ENCODE measurements at places on chromosomes 11 and 22.
A peak's percentile ranks its signal among the peaks of the same experiment; 100 is the strongest.

GRCh38 chr22:17705951-17706900, 67.7 kb downstream of the BCL2L13 start:
- DNase-seq: peak; percentile 31

DNA sequence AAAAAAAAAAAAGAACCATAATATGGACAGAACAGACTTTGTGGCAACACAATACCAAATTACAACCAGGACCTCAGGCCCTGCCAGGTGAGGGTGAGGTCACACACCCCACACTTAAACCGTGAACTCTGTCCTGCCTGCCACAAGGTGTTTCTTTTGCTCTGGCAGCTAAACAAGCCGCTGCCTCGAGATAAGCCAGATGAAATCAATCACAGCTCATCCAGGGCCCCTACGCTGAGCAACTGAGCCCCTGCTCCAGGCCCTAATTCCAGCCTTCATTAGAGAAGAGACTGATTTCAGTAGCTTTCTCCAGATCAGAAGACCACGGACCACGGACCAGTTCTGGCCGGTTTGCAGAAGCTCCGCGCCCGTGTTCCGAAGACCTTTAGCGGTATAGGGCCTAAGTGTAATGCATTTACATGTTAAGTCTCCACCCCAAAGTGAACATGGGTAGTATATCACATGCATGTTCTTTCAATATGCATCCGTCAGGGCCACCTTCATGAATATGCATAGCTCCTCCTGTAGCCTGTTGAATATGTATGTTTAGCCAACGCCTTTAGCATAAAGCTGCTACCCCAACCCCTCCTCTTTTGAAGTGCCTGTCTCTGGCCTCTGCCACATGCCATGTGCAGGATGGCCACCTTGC, 14.8 kb upstream of the RAC2 start:
- DNase-seq: no peak

- DNase-seq: no peak
These were observed 15.5 kb downstream of the TEF start for GRCh38 chr22:41397143-41397811.

- no peak for DNase-seq
These were observed 1549.4 kb downstream of the LRRC4C start for GRCh38 chr11:39910087-39910486.

DNA sequence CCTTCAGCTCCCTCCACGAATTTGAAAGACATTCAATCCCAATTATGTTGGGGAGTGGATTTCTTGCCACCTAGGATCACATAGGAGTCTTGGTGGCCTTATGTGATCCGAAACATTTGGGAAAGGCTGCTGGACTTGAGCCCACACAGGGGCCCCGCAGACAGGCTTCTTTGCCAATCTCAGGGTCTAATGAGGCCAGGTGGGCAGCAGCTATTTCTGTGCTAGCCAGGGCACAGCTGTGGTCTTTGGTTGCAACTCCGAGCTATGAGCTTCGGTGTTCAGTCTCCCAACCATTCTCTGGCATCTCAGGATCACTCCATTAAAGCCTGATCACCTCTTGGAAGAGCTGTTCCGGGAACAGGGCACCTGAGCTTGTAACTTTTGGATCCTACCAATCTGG, 84.4 kb downstream of the TP53I11 start:
- no peak for DNase-seq

DNA sequence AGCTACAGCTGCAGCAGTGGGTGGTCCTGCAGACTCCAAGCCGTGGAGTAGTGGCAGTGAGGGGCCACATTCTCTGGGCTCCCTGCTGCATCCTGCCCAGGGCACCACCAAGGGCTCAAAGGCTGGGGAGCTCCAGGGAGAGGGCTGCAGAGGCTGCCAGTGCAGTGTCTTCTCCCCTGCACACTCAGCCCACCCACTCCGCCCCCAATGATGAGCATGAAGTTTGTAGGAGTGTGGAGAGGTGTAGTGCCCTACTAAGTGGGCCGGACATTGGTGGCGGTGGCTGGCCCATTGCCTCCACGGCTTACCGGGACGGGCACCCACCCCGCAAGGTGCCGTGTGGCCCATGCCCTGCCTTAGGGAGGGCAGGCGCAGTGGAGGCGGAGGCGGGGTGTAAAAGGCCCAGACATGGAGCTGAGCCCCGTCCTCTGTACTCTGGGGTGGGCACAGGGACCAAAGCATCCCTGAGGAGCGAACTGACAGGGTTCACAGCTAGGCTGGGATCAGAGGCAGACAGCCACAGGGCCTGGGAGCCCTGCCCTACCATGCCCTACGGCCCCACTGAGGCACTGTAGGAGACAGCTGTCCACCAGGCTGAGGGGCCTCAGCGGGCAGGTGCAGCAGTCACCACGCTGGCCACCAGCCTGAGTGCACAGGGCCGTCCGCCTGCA, 18.9 kb downstream of the ARVCF start:
- DNase-seq: no peak

GRCh38 chr11:93846411-93846810, 4.0 kb downstream of the VSTM5 start:
- no peak for DNase-seq

- DNase-seq: peak; percentile 62
These were observed 7.0 kb downstream of the TNNI2 start for GRCh38 chr11:1845561-1846452.

DNA sequence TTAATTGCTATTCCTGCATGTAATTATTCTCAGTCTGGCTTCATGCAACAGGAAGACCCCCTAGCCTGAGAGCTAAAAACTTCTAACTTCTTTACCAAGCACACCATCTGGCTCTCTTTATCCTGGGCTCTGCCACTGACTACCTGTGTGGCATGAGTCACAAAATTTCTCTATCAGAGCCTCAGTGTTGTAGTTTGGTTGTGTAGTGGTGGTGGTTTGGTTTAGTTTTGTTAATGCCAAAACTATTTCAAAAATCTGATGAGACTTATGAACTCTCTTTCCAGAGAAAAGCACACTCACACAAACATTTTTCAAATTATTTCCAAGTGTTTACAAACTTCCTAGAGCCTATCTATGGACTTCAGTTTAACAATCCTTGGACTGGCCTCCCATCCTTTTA, 7.5 kb upstream of the IL17RA start:
- no peak for DNase-seq

DNA sequence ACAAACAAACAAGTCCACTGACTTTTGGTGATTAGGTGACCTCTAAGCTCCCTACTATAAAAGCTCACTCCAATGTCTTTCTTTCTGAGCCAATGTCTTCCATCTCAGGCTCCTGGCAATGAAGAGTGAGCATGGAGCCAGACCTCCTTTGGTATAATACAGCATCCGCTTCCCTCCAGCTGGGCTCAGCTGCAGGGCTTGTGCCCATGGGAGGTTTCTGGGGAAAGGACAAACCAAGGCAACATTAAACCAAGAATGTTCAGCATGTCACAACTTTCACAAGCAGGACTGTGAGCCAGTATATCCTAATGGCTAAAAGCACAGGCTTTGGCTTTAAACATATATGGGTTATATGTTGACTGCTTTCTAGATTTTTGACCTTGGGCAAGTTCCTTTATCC, 58.8 kb downstream of the EHF start:
- no peak for DNase-seq

DNA sequence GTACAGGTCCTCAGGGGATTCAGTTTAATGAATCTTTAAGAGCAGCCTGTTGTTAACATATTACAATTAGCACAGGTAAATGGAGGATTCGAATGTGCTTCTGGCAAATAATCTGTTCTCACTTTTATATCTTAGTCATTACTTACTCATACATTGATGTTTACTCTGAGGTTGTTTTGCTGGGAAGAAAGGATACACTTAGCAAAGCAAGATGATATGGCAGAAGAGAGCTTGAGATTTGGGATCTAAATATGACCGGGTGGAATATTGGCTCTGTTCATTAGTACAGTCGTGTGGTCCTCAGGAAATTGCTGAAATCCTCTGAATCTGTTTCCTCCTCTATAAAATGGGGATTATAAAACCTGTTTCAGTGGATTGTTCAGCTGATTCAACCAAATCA, 59.7 kb downstream of the SPON1 start:
- no peak for DNase-seq

DNA sequence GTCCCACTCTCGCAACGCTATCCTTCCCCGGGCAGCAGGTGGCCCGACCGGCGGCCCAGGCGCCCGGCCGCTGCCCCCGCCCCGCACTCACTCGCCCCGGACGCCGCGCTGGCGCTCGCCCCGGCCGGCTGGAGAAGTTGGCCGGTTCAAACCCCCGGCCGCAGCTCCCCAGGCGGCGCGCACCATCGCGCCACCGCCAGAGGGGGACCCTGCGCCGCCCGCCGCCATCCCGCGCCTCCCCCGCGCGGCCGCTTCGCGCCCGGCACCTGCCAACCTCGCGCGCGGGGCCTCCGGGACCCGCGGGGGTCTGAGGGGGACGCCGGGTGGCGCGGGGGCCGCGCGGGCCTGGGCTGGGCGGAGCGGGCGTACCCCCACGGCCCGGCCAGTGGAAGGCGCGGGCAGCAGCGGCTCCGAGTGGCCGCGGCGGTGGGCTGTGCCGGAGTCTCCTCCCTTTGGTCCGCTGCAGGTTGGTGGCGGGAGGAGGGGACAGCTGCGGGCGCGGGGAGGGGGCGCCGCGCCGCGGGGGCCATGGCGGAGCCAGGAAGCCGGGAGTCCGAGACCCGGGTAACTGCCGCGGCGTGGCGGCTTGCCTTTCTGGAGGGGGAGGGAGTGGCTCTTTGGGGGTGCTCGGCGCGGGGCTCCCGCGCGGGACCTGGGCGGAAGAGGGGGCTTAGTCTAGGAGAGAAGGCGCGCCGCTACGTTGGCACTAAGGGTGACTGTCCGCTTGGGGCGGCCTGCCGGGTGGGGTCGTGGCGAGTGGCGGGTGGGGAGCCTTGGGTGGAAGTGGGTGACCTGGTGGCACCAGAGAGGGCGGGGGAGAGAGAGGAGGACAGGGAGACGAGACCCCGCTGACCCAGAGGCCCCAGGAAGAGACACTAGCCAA, at the start of the genes MPST and TST:
Gene MPST, plus strand, starts transcription at position 434 of the 883 bp plus-strand sequence. Its CDS starts 95 bp downstream, at position 529.
Gene TST, minus strand, starts transcription at position 139 of the 883 bp plus-strand sequence. CDS start 715 bp downstream, outside the sequence.
- DNase-seq: peak; percentile 45

GRCh38 chr11:68990995-68991780, 10.4 kb upstream of the MRGPRD start:
- DNase-seq: no peak

GRCh38 chr11:86514453-86514852, 139.8 kb downstream of the CCDC81 start:
- DNase-seq: no peak

GRCh38 chr11:1938343-1939005, 8.7 kb upstream of the MRPL23 start:
- DNase-seq: no peak

GRCh38 chr11:107711861-107712755, at the start of gene SLN:
Gene SLN, minus strand, starts transcription at chr11:107712056.
- DNase-seq: no peak

- DNase-seq: no peak
These were observed 12.3 kb downstream of the TANGO2 start for GRCh38 chr22:20033045-20033706.

- no peak for DNase-seq
These were observed 2.6 kb upstream of the SLC5A1 start for GRCh38 chr22:32040324-32040904.

- DNase-seq: no peak
These were observed 229.7 kb downstream of the FAM76B start for GRCh38 chr11:95559899-95560298.

- no peak for DNase-seq
These were observed 85.0 kb downstream of the CELSR1 start for GRCh38 chr22:46452195-46453005.

- no peak for DNase-seq
These were observed 904.9 kb upstream of the CNTN5 start for GRCh38 chr11:98115873-98116272.

DNA sequence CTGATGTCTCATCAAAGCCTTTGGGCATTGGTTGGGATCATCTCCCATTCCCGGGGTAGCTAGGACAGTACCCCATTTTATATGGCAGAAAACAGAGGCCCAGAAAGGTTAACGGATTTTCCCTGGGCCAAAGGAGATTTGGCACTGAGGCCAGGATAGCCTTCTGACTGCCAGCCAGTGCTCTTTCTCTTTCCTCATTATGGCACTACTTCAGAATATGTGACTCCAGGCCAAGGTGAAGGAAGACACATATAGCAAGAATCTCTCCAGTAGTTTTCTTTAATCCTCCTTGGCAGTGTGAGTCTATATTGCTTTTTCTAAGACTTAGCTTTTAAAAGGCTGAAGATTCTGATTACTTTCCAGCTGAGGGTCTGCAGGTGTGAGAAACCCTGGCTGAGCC, 94.8 kb upstream of the AMOTL1 start:
- DNase-seq: no peak

- no peak for DNase-seq
These were observed 169.4 kb downstream of the OPCML start for GRCh38 chr11:133362916-133363315.

GRCh38 chr11:129314371-129314770, 61.3 kb upstream of the BARX2 start:
- DNase-seq: no peak

DNA sequence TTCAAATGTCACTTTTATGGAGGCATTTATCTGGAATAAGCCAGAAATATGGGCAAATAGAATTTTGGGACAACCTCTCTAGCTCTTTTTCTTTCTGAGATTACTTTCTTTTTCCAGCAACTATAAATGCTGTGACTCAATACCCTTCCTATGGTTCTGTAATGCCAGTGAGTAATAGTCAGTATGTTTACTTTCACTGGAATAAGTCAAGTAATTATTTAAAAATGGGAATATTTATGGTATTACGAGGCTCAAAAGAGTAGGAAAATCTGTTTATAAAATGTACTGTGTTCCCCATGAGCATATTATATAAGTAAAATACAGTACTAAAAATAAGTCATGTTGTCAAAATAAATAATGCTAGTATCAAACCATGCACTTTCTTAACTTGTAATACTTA, 750.5 kb downstream of the LUZP2 start:
- DNase-seq: no peak

- DNase-seq: no peak
These were observed 62.9 kb upstream of the NTM start for GRCh38 chr11:131307506-131307905.

GRCh38 chr11:30328681-30329080, 5.8 kb downstream of the ARL14EP start:
- DNase-seq: no peak

- no peak for DNase-seq
These were observed 76.1 kb upstream of the RAB1B start for GRCh38 chr11:66192181-66192863.

DNA sequence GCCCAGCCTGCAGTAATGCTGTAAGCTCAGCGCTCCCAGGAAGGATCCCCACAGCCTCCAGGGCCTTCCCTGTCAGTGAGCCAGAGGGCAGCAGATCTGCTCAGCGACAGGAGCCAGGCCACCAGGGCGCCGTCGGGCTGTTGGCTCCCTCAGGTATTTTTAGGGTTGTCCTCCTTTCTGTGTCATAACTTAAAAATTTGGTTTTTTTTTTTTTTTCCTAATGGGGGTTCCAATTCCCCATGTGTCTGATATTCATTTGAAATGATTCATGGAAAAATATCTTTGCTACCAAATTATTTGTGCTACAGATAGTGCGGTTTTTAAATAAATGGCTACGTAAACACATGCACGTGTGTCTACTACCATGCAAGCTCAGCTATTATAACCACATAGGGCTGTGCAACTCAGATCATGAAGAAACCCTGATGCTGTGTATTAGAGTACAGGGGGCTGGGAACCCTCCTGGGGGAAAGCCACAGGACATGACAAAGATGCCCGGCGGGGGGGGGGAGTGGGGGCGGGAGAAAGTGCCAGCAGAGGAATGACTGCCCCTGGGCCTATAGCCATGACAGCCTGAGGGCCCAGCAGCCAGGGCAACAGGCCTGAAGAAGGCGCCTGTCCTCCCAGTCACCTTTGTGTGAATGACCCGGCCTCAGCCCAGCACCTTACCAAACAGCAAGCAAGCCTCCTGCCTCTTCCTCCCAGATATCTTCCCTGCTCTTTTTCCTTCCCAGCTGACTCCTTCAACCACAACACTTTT, 89.3 kb downstream of the NAT10 start:
- DNase-seq: no peak

GRCh38 chr11:30006876-30007275, 10.0 kb downstream of the KCNA4 start:
- DNase-seq: no peak

- no peak for DNase-seq
These were observed 6.1 kb downstream of the CD81 start for GRCh38 chr11:2382936-2383851.
